COLO829 (cell line): ENCODE measurements at places on chromosomes 4 and X.

- no peak for DNase-seq
Measured at GRCh38 chr4:3719191-3719590, 47.0 kb upstream of the ADRA2C start.

- no peak for DNase-seq
Measured at GRCh38 chr4:153332936-153333335, 11.6 kb upstream of the MND1 start.

DNA sequence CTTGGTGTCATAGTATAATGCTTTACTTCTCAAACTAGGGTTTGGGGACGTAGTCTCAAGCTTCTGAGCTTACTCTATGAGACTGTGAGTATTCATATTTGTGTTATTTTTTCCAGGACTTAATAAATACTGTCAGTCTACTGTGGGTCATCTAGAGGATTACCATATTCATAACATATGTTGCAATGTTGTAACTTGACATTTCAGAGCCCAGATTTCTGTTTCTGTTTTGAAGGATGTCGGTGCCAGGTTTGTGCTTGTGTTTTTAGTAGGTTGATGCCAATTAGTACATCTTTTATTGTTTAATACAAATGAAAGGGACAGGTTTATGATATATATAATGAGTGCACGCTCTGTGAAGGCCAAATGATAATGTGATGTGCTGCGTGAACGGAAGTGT is 69.6 kb downstream of the SPANXN4 start:
- DNase-seq: no peak

GRCh38 chrX:108735679-108736508 is 469 bp downstream of the IRS4 start:
- DNase-seq: no peak

DNA sequence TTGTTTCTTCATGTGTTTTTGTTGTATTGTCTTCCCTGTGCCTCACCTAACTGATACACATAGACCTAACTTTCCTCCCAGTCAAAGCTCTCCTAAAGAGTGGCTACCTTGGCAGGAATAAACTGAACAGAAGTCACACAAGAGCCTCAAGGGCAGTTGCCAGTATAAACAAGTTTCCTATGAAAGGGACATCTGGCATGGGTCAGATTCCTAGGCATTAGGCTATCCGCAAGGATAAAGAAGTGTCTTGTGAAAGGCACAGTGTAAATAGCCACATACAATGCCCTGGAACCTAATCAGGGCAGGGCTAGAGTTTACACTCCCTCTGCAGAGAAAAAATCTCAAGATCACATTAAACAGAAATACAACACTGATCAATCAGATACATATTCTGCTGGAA is 220.8 kb downstream of the SPANXN3 start:
- no peak for DNase-seq

DNA sequence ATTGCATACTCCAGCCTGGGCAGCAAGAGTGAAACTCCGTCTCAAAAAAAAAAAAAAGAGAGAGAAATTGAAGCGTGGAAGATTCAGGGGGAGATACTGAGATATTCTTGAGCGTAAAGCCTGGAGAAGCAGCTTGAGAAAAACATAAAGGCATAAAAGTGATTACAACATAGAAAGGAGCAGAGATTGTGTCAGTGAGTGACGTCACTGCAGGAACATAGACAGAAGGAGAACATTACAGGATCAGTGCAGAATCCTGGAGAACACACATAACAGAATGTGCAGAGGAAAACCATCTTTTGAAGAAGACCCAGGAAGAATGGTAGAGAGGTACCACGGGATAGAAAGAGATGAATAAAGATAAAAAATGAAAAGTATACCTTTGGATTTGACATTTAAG is 147.0 kb downstream of the APBB2 start:
- DNase-seq: no peak

DNA sequence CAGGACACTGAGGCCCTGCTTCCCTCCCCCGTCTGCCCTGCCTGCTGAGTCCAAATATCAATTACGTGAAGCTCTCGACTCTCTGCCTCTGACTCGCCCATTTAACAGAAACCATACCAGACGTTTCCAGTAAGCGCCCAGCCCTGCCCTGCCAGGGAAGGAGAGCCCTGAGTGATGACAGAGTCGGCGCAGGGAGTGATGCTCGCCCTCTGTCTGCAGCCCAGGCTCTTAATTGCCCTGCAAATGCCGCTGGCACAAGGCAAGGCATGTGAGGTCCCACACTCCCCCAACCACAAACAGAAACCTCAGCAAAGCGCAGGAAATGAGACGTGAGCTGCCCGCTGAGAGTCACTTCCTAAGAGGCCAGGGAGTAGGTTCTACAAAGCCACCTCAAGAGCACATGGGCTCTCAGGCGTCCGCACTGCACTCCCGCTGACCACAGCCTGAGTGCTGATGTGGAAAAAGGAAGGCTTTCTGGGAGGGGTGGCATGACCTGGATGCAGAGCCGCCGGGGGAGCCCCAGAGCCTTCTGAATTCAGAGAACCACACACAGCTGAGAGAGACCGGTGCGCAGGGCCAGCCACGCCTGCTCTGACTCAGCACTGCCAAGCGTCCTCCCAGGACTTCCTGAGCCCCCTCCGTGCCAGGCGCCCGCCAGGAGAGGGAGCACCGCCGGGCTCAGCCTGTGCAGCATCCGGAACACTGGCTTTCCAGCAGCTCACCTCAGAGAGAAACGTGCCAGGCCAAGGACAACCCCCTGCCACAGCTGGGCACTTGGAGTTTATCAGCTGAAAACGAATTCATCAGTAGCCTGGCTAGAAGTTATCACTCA is 5.3 kb downstream of the ZFYVE28 start:
- peak; percentile 72 for DNase-seq

GRCh38 chrX:139692506-139692849 is 15.5 kb downstream of the MCF2 start:
- no peak for DNase-seq

- DNase-seq: no peak
Measured at GRCh38 chr4:175988511-175988910, 77.1 kb upstream of the WDR17 start.

DNA sequence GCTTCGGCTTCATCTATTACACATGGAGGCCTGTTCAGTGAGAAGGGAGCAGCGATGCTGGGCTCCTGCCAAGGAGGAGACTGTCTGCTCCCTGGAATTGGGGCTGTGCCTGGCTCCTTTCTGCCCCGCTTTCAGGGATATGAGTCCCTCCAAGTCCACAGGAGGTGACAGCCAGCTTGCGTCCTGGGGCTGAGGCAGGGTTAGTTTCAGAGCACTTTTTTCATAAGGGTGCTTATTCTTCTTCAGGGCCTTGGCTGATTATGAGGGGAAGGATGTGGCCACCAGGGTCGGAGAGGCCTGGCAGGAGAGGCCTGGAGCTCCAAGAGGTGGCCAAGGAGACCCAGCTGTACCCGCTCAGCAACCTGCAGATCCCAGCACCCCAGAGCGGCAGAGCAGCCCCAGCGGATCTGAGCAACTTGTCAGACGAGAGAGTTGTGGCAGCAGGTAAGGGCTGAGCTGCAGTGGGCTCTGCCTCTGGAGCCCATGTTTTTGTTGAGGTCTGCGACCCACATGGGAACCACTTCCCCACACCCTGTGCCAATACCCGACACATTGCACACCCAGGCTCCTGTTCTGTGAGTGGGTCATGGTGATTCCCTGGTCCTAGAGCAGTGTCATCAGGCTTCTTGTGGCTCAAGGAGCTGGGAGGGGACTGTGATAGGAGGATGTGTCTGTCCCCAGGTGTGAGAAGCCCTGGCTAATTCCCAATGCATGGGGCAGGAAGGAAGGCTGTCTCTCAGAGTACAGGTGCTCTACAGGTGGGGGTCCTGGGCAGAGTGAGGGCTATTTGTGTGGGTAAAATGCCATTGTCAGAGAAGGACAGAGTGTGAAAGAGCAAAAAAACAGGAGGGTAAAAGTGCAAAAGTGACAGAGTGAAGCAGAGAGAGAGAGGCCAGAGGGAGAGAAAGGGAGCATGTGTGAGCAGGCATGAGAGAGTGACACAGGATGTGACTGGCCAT is 47.4 kb downstream of the ZNF185 start:
- DNase-seq: no peak

DNA sequence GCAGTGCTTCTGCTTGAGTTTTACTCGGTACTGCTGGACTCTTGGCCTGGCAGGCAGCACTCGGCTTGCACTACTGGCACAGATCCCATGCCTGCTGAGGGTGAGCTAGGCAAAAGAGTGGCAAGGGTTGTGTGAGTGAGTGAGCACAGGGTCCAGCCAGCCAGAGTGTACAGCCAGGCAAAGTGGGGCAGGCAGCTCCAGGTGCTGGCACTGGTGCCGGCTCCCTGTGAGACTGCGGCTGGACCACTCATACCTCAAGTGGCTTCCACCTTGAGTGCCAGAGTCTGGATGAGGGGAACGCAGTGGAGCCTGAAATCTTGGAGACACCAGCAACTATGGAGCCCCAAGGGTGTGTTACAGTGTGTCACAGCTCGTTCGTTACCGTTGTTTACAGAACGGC is 1451.9 kb upstream of the AGA start:
- DNase-seq: no peak

GRCh38 chr4:157837071-157837703 is 335.6 kb downstream of the GASK1B start:
- DNase-seq: no peak

GRCh38 chr4:181078196-181078595 is 1165.0 kb upstream of the TENM3 start:
- DNase-seq: no peak

GRCh38 chr4:108965016-108965415 is 202.2 kb upstream of the ETNPPL start:
- no peak for DNase-seq

DNA sequence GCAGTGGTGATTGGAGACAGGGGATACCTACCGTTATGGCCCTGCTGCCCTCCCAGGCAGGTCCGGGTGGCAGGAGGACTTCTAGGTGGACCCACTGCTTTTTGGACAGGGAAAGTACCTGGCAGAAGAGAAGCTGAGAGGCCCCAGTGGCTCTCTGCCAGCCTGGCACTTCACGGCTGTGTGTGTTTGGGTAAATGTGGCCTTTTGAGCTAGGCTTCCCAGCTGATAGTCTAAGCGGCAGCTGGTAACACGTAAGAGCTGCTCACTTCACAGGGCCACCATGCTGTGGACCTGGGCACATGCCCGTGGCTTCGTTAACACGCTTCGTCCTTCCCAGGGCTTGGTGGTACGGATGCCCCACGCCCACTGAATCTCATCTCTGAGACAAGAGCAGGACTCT is 92.0 kb upstream of the CLCN4 start:
- no peak for DNase-seq

- no peak for DNase-seq
Measured at GRCh38 chr4:6183740-6184139, 16.6 kb downstream of the JAKMIP1 start.

- no peak for DNase-seq
Measured at GRCh38 chr4:185363251-185363650, 32.5 kb downstream of the LRP2BP start.

DNA sequence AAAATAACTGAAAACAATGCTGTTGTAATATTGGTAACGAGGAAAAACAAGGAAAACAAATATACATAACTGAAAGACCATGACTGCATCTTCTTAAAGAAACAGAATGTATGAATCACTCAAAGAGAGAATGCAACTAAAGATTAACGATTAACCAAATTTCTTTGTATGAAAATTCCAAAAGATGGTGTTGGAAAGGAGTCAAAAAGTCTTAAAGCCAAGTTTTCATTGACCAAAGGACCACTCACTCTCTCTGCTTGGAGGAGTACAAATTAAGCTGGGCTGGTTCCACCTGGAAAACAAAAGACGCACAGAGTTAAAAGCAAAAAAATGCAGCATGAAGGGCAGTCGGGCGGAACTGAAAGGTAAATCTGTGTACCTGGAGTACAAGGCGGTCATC is 1.8 kb downstream of the DCAF12L1 start:
- no peak for DNase-seq

GRCh38 chrX:20225488-20225833 is 41.2 kb downstream of the RPS6KA3 start:
- DNase-seq: no peak

DNA sequence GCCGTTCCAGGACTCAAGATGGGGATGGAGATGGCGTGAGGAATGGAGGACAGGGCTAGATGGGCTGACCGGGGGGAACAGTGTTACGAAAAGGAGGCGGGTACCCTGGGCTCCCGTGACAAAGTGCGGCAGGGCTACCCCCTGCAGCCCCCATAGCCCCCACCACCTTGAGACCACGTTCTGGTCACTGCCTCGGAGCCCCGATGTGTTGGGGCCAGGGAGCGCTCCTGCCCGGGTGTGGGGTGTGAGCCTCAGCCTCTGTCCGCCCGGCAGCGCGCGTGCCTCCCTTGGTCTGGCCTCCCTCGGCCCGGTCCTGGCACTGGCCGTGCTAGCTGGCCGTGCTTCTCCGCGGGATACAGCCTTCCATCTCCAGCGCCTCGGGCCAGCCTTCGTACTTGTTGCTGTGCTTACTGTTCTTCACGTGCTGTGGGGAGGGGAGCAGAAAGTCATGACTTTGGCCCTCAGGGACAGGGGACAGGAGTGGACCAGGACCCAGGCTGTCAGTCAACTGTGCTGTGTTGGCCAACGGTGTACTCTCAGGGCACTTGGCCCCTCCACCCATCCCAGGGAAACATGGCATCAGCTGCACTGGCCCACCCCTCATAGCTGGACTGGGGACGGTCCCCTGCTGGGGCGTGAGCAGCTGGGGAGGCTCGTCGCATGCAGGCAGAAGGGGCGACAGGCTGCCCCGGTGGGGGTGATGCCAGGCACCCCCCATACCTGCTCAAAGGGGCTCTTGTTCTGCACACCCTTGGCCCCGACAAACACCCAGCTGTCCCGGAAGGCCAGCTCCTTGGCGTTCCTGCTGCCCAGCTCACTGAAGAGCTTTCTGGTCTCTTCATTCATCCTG is 9.3 kb downstream of the FAM3A start:
- no peak for DNase-seq

GRCh38 chr4:161892951-161893350 is 270.8 kb downstream of the FSTL5 start:
- no peak for DNase-seq
